ACHN (cell line): ENCODE measurements at places on chromosomes 13 and 19.
A peak's percentile ranks its signal among the peaks of the same experiment; 100 is the strongest.

DNA sequence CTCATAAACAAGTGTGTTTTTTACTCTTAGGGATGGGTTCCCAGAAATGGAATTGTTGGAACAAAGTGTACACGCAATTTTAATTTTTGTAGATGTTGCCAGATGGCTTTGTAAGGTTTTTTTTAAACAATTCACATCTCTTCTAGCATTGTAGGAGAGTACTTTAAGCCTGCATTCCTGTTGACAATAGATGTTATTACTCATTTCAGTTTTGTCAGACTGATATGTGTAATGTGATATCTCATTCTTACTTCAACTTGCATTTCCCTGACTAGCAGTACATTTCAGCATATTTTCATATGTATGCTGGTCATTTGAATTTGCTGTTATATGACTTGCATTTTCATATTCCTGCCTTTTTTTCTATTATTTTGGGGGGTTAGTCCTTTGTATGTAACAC lies 186.6 kb upstream of the SLITRK6 start:
- DNase-seq, result no peak

GRCh38 chr19:45340232-45340898 lies at the start of gene KLC3:
Gene KLC3 (plus strand): TSS chr19:45340750. CDS start chr19:45345542, 4,792 bp downstream.
- DNase-seq, result peak; percentile 13

DNA sequence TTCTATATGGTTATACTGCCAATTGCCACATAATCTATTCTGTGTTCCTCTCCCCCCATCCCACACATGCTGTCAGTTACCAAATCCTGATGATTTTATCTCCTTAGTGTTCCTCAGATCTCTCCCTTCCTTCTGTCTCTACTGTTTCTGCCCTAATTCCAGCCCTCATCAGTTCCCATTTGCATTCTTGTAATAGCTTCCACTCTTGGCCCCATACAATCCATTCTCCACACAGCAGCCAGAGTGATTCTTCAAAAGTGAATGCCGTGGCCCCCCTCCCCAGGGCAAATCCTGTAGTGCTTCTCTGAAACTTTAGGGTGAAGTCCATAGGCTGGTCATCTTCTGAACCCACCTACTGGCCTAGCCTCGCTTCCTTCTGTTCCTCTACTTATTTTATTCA lies 114.4 kb downstream of the ZAR1L start:
- no peak for DNase-seq

DNA sequence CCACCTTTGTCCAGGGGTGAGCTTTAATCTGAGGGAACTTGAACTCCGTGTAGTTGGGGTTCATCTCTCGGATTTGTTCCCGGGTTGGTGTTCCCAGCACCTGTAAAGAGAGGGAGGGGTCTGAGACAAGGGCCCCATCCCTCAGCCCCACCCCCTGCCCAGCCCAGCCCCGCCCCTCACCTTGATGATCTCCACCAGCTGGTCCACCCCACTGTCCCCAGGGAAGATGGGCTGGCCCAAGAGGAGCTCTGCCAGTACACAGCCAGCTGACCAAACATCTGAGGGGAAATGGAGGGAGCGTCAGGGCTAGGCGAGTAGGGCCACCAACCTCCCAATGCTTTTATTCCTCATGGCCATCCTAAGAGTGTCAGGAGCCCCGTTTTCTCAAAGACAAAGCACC lies 9.3 kb downstream of the GSK3A start:
- DNase-seq, result no peak

- no peak for DNase-seq
Observed at GRCh38 chr19:55080968-55081769, 5.5 kb downstream of the EPS8L1 start.

DNA sequence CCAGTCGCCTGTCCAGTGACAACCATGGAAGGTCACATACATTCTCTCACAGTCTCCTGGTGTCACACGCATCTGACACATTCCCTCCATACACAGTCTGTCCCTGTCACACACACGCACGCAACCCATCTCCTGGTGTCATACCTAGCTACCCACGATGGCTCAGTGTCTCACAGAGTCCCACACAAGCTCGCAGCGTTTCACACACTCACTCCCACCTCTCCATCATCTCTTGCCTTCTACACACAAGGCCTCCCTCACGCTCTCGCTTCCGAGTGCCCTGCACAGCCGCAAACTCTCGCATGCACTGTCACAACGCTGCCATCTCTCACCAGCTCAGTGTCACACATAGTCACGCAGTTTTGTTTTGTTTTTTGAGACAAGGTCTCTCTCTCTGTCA lies 1.2 kb upstream of the GNG8 start:
- no peak for DNase-seq

- peak; percentile 47 for DNase-seq
Observed at GRCh38 chr19:13441810-13442512, 64.3 kb downstream of the CACNA1A start.

- no peak for DNase-seq
Observed at GRCh38 chr19:51185069-51185867, 39.6 kb upstream of the CD33 start.
